ENCODE measurements at places on chromosomes 13 and 19. TPM values are rescaled to one million over a fixed set of nuclear protein-coding genes. Genes with fewer than 3 reads are reported as not detected.
A peak's percentile ranks its signal among the peaks of the same experiment; 100 is the strongest.

Gene ATP12A
- total RNA-seq: not detected

Gene ZNF471
- total RNA-seq: 12.8 TPM

DNA sequence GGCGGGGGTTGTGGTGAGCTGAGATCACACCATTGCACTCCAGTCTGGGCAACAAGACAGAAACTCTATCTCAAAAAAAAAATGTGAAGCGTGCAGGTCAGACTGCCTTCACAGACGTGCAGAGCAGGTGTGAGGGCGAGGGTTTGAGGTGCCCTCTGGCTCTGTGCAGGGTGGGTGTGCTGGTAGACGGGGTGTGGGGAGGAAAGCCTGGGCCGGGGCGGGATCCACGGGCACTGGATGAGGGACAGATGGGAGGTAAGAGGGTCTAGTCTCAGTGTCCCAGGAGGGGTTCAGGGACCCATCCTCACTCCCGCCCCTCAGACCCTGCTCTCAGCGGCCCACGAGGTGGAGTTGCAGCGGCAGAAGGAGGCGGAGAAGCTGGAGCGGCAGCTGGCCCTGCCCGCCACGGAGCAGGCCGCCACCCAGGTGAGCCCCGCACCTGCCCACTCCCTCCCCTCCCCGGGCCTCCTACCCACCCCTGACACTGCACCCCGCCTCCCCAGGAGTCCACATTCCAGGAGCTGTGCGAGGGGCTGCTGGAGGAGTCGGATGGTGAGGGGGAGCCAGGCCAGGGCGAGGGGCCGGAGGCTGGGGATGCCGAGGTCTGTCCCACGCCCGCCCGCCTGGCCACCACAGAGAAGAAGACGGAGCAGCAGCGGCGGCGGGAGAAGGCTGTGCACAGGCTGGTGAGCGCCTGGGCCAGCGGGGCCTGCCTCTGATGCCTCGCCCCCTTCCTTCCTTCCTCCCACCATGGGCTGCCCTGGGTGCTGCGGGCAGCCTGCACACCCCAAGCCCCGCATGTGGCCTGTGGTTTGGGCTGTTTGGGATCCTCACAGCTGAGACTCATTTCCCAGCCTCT, 9.1 kb downstream of the NOP53 start:
- DNase-seq: no peak

DNA sequence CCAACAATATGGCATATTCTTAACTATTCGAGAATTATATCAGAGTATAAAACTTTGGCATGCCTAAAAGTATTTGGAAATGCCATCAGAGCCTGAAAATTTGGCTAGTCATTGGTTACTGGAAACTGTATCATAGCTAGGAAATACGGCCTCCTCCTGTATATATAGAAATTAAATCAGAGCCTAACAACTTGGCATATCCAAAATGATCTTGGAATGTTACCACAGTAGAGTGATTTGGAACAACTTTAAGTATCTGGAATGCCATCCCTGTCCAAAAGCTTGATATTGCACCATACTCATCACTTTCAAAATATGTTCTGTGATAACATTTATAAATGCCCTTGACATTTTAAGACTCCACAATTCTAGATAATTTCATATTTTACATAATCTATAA, 335.8 kb downstream of the SLITRK1 start:
- no peak for DNase-seq

Gene NFIX
- 56.8 TPM for total RNA-seq

DNA sequence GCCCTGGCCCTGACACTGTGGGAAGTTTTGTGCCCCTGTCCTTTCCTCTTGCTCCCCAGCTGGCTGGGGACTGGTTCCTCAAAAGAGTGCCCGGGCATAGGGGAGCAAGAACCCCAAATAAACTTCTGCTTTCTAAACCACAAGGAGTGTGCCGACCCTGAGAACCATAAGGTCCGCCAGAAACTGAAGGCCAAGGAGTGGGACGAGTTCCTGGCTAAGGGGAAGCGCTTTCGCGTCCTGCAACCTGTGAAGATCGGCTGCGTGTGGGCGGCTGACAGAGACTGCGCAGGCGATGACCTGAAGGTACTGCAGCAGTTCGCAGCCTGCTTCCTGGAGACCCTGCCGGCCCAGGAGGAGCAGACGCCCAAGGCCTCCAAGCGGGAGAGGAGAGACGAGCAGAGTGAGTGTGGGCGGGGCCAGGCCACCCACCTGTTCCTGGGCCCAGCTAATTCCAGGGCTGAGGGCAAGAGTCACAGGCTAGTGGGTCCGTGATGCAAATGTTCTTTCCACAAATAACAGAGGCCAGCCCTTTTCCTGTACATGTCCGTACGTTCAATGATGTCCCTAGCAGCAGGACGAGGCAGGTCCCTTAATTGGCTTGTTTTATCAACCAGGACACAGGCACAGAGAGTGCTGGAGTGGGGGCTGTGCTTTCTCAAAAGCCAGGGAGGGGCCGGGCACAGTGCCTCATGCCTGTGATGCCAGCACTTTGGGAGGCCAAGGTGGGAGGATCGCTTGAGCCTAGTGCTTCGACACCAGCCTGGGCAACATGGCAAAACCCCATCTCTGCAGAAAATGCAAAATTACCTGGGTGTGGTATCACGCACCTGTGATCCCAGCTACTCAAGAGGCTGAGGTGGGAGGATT, 25.6 kb downstream of the UBXN6 start:
- DNase-seq: no peak

Gene VSIG10L
- total RNA-seq: 1.2 TPM

DNA sequence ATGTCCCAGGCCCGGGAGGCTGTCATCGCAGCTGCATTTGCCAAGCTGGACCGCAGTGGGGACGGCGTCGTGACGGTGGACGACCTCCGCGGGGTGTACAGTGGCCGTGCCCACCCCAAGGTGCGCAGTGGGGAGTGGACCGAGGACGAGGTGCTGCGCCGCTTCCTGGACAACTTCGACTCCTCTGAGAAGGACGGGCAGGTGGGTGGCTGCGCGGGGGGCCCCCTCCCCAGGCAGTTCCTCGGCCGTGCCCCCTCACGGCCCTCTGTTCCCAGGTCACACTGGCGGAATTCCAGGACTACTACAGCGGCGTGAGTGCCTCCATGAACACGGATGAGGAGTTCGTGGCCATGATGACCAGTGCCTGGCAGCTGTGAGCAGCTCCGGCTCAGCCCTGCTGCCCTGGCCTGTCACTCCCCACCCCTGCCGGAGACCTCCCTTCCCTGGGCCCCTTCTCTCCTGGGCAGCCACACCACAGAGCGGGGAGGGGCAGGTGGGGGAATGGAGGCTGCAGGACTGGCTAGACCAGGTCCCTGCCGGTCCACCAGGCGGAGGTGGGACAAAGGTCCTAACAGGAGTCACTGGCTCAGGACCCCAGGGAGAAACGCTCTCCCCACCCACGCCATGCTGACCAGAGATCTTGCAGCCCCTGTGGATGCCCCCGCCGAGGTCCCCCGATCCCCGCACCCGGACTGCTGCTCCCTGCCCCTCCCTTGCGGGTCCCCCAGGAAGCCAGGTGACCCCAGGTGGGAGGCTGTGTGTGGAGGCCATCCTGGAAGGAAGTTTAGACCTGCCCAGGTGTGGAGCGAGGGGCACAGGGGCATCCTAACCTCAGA, 1.1 kb downstream of the CAPS start:
- DNase-seq: peak; percentile 70

DNA sequence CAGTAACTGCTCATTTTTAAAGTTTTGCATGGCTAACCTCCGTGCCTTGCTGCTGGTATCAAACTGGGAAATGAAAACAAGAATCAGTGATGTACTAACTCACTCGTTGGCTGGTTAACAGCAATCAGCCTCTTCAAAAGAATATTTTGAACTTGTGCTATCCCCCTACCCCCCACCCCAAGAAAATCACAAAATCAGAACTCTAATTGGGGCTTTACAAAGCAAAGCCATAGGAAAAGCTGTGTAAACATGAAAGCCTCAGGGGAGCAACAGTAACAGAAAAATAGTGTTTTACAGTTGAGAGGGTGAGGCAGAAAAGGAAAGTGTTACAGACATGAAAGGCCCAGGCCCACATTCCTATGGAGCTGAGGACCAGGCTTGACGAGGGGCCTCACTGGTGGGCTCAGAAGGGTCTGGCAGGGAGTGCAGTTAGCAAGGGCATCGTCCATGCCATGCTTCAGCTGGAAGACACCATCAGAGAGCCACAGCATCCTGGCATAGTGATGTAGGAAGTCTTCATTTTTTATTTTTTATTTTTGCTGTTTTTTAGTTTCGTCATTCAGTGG, 217.6 kb downstream of the PCCA start:
- DNase-seq: no peak

Gene OR10H1
- 2.6 TPM for total RNA-seq

Gene ITM2B
- 141 TPM for total RNA-seq

DNA sequence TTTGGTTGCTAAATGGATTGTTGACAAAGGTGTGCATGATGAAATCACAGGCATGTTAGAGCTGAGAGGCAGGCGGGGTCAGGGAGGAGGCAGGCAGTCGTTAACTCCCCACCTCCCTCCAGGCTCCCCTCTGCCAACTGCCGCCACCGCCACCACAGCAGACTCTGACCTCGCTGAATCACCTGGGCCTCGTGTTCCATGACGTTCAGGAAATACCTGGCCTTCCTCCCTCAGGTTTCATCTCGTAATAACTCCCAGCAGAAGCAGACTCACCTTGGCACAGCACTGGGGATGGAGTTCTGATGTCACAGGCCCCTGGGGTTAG, 198.5 kb downstream of the KATNAL1 start:
- DNase-seq: peak; percentile 50

Gene TNNI3
- 3.6 TPM for total RNA-seq

Gene GPC6
- 37.6 TPM for total RNA-seq

Gene CALR3
- total RNA-seq: not detected

Gene APOC4
- total RNA-seq: not detected

Gene CRX
- 1.7 TPM for total RNA-seq

DNA sequence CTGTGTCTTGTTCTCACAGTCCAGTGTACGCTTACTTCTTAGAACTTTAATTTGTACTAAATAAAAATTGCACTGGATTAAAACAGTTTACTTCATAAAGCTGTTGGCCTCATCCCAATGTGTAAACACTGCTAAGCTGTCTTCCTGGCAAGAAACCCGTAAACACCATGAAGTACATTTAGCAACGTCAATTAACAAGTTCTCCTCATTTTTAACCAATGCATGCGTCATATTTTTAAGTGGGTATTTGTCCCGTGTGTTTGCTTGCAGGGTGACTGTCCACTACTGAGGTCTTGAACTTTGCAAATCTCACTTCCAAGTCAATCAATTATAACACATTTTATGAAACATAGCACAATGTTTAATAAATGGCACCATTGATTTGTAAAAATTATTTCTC, 28.2 kb downstream of the LAIR2 start:
- DNase-seq: no peak

Gene SIGLEC11
- 0.72 TPM for total RNA-seq

DNA sequence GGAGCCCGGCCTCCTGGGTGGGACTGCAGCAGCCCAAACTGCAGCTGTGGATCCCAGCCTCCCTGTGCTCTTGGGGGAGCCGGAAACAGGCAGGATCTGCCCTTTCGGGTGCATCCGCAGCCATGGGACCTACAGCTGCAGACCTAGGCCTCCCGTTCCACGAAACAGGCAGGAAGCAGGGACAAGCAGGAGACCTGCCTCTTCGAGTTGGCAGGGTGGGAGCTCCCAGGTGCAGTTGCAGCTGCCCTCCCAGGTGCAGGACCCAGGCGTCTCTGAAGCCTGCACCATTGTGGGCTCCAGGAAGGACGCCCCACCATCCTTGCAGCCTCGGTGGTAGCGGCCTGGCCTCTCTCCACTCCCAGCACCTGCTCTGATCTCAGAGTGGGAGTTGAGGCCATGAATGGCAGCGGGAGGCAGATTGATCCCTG, 189.0 kb upstream of the KLHL1 start:
- DNase-seq: no peak

Gene ZNF560
- 8.4 TPM for total RNA-seq

GRCh38 chr19:17497149-17497798, 14.2 kb upstream of the PGLS start:
- DNase-seq: no peak
